ENCODE measurements at places on chromosomes 7 and 10.

GRCh38 chr7:31047313-31048146 lies 4.6 kb upstream of the ADCYAP1R1 start:
- DNase-seq = no peak

GRCh38 chr7:41702635-41703371 lies at the start of gene INHBA:
Gene INHBA, minus strand, starts transcription at chr7:41703090. Its CDS starts 2,716 bp downstream, at chr7:41700374.
- no peak for DNase-seq

DNA sequence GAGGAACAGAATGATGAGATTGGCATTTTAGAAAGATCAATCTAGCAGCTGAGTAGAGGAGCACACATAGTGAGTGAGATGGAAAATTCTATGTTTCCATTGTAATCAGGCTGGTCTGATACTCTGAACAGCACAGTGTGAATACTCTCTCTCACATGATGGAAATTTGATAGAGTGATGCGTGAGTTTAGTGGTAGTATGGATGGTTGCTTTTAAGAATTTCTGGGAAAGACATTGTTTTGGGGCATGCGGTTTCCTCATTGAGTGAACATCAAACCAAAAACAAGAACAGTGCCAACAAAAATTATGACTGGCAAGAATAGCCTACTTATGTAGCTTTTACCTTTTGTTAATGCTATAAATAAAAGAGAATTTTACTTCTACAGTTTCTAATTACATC lies 183.2 kb downstream of the PDE1C start:
- DNase-seq = no peak

DNA sequence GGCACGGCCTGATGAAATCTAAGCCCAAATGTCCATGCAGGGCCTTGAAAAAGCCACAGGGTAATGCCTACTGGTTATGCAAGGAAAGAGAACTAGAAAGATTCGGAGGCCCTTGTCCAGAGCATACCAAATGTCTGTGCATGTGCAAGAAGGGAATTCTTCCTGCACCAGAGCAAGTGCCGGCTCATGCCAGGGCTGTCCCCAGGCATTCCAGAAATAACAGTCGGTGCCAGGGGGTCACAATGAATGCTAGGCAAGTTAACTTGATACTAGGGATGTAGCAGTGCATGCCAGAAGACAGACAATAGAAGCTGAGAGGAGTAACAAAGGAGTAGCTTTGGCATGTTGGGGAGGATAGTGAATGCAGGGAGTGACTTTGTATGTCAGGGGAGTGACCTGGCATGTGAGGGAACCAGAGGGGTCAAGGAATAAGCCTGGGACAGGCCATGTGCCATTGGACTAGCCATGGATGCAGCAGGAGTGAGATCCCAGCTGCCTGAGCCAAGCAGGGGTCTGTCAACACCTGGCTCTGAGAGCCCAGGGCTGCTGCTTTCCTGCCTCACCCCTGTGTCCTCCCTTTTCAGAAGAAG lies 119.5 kb upstream of the UNC5B start:
- no peak for DNase-seq

GRCh38 chr10:50577010-50577409 lies 46.7 kb downstream of the SGMS1 start:
- no peak for DNase-seq

- DNase-seq = no peak
Measured at GRCh38 chr10:92845921-92846320, 2.4 kb upstream of the EXOC6 start.

DNA sequence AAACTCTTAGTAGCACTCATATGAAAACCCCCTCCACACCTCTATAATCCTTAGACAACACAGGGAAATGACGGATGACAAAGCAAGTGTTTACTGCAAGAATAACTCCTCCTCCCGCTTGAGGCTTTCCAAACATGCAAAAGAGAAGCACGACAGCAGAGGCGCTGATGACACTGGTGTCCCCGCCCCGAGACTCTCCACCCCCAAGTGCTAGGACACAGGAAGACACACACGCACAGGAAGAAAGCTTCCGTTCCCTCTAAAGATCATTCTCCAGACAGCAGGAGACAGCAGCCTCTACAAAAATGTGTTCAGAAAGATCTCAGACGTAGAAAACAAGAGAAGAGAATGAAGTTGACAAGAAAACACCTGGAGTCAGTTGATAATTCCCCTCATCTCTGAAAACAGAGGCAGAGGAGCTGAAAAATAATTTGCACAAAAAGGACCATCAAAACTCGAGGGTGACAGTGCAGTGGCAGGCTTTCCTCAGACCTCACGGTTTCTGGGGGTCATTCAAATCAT lies 90.2 kb downstream of the DLG5 start:
- DNase-seq = peak; percentile 51

GRCh38 chr7:10412422-10413019 lies 561.2 kb upstream of the PHF14 start:
- no peak for DNase-seq

DNA sequence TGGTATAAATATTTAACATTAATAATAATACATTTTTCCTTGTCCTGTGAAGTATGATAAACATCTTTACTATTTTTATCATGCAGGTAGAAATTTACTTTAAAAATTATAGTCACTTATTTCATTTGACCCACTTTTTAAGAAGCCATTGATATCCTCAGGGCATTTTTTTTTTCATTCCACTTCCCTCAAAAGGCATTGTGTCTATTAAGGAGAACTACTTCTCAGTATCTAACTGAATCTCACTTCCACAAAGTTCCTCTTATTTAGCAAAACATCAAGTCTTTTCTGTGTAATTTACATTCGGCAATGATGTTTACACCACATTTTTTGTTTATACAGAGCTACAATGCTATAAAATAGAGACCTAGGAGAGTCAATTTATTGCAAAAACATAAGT lies 388.2 kb upstream of the AKR1E2 start:
- DNase-seq = no peak

GRCh38 chr10:124590216-124591122 lies 128.8 kb downstream of the LHPP start:
- DNase-seq = no peak

- DNase-seq = no peak
Measured at GRCh38 chr10:49009199-49009979, 69.7 kb upstream of the LRRC18 start.

DNA sequence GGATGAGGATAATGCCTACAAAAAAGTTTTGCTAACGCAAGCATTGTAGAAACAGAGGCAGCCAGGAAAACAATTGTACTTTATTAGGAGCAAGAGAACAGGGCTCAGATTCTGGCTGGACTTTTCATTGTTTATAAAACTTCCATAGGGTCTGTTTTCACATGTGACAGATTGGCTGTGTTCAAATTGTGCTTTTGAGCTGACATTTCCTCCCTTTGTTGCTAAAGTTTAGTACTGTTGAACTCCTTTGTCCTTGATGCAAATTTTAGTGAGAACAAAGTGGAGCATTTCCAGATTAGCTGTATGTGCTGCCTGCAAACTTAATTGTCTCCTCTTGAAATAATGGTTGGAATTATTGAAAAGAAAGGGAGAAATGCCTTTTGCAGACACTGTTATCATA lies 221.0 kb upstream of the FZD1 start:
- DNase-seq = no peak

Measured in activated T-cell treated with anti-CD3 and anti-CD28 coated beads, Interleukin-2, amount 50 U/mL, for 4 hours (primary cell).